ENCODE measurements at places on chromosomes 7 and 10.

DNA sequence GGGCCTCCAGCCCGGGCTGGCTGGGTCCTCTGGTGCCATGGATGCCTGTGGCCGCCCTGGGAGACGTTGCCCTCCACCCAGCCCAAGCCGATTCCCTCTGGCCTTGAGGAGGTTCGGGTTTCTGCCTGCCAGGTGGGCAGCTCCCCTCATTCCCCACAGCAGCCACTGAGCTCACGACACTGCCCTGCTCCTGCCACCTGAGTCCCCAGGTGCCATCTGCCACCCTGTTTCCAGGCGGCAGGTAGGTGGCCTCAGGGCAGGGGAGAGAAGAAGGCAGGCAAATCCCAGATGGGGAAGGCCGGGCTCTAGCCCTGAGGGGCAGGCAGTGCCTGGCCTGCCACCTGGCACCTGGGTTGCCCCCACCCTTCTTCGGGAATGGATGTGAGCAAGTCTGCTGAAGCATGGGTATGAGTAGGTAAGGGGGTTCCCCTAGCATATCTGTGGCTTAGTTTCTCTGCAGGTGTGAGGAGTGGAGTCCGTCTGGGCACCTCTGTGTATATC, 92.2 kb upstream of the PPIF start:
- no peak for DNase-seq

DNA sequence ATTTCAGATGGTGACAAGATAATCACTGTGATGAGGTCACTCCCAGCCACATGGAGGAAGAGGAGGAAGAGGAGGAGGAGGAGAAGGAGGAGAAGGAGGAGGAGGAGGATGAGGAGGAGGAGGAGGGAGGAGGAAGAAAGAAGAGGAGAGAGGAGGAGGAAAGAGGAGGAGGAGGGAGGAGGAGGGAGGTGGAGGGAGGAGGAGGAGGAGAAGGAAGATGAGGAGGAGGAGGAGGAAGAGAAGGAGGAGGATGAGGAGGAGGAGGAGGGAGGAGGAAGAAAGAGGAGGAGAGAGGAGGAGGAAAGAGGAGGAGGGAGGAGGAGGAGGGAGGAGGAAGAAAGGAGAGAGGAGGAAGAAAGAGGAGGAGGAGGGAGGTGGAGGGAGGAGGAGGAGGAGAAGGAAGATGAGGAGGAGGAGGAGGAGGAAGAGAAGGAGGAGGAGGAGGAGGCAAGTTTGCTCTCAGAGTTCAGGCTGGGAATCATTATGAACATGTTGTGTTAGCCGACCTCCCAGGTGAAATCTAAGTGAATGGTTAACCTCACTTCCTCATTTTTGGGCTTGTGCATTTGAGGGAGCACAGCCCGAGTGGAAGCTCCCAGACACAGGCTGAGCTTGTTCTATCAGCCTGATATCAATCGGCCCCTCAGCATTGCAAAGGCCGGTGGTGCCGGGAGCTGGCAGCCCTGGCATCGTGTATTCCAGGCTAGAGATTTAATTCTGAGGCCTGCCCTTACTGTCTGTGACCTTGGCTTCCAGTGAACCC, 236.2 kb upstream of the PITRM1 start:
- no peak for DNase-seq

- DNase-seq, result no peak
Measured at GRCh38 chr10:35674843-35675242, 32.7 kb upstream of the FZD8 start.

- DNase-seq, result no peak
Measured at GRCh38 chr10:31381766-31382316, 62.8 kb downstream of the ZEB1 start.

DNA sequence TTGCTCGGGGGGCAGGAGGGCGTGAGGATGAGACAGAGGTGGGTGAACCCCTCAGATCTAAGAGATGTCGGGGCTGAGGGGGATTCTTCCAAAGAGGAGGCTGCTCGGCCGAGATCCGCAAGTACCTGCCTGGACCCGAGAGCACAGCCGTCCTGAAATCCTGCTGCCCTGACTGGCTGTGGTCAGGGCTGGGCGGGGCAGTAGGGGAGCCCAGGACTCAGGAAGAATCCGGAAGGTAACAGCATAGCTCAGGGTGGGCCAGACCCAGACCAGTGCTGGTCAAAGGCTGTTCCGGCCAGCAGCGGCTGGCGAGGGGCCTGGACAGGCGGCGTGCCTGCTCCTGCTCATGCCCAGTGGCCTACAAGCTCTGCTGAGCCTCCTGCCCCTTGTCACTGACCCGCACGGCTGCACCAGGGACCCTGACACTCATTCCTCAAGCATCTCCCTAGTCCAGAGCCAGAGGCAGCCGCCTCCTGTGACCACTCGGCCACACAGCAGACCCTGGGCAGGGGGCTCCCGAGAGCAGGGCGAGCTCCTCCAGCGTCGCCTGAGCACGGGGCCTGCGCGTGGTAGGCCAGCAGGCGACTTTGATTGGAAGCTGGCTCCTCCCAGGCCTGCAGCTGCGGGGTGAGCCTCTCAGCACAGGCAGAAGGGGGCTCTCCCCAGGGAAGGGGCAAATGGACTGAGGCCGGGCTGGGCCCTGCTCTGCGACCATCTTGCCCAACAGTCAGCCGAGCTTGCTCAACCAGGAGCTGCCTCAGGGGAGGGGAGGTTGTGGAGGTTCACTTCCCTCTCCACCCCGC, 3.1 kb upstream of the ADAP1 start:
- DNase-seq, result no peak

- DNase-seq, result peak; percentile 18
Measured at GRCh38 chr7:23184709-23185359, 3.0 kb downstream of the NUP42 start.

DNA sequence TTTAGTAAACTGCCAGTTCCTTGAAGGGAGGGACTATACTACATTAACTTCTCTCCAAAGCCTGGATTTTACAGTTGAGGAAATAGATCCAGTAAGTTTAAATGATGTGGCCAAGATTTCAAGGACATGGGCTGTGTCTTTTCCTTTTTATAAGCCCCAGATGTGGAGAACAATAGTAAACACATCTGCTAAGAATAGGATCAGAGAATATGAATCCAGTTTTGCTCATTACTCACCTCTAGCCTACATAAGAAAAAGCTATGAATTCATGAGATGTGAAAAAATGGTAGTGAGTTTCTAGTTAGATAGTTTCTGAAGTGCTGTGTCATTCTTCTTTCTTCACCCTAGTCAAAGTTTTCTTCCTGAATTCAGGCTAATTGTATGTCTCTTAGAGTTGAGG, 38.6 kb downstream of the MAGI2 start:
- DNase-seq, result no peak
